Activated naive CD4-positive, alpha-beta T cell treated with anti-CD3 and anti-CD28 coated beads, Interleukin-2, amount 10 ng/mL, durations not matched to agents 7 days and 5 days (primary cell): ENCODE measurements at places on chromosomes 12 and 14.

- no peak for DNase-seq
Measured at GRCh38 chr12:83801972-83802371, 1110.6 kb downstream of the SLC6A15 start.

DNA sequence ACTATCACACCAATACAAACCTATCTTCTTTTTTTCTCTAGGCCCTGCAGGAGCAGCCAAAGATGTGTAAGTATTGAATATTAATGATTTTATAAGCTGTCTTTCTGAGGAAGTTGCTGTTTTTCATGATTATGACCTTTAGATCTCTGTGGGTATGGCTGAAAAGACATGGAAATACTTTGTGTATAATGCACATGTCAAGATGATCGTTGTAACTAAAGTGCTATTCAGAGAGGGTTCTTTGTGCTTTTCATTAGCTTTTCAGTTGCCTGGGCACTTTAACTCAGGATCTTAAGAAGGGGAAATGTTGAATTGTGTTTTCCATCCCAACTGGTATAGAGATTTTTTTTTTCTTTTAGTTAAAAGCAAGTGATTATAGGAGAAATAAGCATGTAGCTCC lies 18.1 kb downstream of the C12orf75 start:
- DNase-seq = no peak

- no peak for DNase-seq
Measured at GRCh38 chr14:76941544-76941943, 87.0 kb downstream of the IRF2BPL start.

GRCh38 chr14:65281991-65282895 lies 130.3 kb upstream of the FUT8 start:
- peak; percentile 65 for DNase-seq

- no peak for DNase-seq
Measured at GRCh38 chr12:123934016-123934620, 38.5 kb downstream of the CCDC92 start.

GRCh38 chr12:26434299-26435068 lies 239.1 kb downstream of the SSPN start:
- DNase-seq = peak; percentile 22

DNA sequence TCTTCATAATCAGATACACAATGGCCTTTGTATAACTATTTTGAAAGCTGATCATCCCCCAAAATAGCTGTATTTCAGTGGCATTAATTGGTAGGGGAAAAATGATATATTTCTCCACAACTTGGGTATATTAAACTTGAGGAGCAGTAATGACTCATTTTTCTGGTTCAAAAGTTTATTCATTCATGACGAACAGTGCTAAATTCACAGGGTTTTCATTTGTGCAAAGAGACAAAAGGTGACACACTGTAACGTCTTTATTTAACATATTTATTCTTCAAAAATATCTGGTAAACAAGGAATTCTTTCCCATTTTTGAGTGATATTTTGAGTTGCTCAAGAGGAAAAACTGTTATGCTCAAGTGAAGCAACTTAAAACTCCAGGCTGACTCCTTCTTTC lies 415.5 kb upstream of the SOX5 start:
- DNase-seq = no peak

GRCh38 chr14:80468331-80469122 lies 257.2 kb upstream of the DIO2 start:
- DNase-seq = no peak

DNA sequence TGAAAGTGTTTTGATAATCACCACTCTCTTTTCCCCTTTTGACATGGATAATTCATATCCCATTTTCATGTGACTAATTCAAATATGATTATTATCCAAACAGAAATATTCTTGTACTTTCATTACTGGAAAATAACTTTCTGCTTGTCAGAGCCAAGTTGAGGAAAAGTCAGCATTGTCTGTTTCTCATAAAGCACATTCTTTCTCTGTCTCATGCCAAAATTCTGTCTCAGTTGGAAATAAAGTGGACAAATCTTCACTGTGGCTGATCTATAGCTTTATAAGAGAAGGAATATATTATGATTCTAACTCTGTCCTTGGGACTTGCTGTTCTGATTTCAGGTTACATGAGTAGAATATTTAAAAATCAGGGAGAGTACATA lies 22.7 kb upstream of the PRICKLE1 start:
- DNase-seq = no peak

DNA sequence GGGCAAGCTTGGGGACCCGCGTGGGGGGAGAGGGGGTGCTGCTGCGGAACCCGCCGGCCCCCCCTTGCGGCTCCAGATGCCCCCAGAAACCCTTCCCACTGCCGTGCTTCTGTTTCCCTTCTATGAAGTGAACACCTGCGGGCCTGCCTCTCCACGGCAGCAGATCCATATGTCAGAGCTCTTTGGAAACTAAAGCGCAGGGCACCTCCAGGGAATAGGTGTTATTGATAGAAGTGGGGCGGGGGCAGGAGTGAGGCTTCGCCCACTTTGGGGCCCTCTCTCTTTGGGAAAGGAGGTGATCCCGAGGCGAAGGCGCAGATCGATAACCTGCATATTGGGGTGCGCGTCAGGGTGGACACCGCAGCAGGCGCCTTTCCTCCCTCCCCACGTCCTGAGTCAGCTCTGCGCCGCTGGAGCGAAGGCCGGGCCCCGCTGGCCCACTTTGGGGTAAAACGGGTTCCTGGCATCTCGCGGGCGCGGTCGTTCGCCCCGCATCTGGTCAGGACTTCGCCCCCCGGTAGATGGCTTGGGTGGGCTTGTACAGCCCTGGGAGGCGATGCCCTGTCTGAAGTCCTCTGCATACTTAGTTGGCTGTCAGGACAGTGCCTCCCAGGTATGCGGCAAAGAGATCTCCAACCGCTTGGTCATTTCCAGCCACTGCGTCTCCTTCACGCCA lies 524 bp downstream of the KMT5A start:
- DNase-seq = peak; percentile 54

DNA sequence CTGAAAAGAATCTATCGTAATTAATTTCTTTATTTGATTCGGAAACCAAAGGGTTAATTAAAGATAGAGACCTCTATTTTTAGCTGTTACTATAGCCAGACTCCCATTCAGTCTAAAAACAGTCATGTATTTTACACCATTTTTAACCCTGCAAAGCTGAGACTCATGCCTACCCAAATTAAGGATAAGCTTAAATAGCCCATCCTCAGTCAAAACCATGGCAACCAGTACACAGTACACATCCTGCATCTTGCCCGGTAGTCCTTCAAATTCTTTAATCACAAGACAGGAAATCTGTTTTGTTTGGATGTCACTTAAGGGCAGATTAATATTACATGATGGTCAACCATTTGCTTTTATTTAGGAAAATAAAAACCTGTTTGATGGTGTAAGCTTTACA lies 25.5 kb upstream of the KCNK10 start:
- DNase-seq = no peak

- DNase-seq = no peak
Measured at GRCh38 chr14:92959189-92959531, 36.2 kb downstream of the CHGA start.

DNA sequence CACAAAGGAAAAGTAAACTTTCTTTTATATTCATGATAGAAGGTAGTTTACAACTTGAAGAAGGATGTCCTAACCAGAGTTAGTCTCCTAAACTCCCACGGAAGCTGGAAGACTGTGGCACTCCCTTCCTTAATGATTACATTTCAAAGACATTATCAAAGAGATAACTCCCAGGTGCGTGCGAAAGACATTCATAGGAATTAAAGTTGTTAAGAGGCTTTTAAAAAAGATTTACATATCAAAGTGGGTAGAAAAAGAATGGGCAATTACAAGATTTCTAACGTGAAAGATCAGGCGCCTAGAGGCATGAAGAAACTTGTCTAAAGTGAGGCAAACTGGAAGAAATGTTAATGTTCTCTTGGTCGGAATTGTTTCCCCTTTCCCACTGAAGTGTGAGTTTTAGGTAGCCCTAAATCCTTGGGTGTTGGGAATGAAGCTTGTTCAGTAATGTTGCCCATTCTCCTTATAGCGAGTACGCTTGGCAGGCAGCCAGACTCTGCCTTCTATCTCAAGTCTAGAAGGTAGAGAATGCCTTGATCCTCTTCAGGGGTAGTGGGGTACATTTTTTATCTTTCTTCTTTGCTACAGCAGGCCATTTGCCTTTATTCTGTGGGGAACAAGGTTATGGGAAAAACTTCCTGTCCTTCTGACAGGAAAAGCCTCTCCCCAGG lies 642.0 kb downstream of the SLC6A15 start:
- DNase-seq = no peak

DNA sequence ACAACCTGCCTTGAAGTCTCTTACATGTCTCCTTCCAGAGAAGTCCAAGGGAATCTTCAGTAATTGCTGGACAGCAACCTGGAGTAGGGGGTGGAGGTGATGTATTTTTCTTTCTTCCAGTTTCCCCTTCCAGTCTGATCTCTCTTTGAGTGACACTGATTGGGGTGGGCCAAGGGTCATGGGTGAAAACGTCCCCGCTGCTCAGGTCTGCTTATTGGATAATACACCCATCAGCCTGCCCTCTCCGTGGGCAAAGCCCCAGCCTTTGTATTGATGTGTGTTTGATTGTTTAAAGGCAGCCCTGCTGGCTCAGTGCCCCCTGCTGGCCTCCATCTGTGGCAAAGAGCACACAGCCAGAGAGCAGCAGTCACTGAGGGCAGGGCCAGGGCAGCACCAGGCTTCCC lies 35.7 kb upstream of the ATP2A2 start:
- peak; percentile 75 for DNase-seq

GRCh38 chr12:104966677-104967076 lies 8.6 kb upstream of the SLC41A2 start:
- DNase-seq = no peak

GRCh38 chr14:82796086-82796485 lies 1262.4 kb upstream of the SEL1L start:
- DNase-seq = no peak

DNA sequence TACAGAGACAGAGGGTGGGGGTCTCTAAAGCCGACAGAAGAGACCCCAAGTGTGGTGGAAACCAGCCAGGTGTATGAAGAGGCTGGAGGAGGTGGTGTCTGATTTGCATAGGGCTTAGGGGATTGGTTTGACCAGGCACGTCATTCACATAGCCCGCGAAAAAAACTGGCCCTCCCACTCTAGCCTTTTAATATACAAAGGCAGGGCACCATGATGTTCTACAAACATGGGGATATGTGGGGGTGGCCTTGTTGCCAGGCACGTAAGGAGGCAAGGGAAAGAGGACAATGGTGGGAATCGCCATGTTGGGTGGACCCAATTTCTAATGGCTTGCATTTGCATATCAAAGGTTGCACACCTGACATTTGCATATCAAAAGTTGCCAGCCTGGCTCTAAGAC lies 13.2 kb downstream of the LALBA start:
- DNase-seq = no peak

DNA sequence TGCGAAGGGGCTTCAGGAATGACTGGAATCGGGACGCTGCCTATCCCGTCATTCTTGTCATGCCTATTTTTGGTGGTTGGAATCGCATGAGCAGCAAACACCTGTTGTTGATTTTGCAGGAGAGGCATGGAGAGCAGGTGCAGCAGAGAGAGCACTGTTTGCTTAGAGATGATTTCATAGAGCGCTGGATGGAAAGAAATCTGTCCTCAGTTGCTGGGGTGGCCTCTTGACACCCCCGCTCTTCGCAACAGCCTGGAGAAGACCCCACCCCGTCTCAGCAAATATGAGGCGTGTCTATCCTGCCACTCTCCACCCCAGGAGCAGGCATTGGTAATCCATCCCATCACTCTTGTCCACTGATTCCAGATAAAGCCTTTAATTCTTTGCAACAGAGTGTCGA lies 19.3 kb upstream of the NCOR2 start:
- no peak for DNase-seq

GRCh38 chr12:111590552-111590951 lies 8.6 kb downstream of the ATXN2 start:
- no peak for DNase-seq
